ENCODE measurements at places on chromosomes 1 and 21.

GRCh38 chr1:10806966-10807365 is 10.5 kb upstream of the CASZ1 start:
- no peak for DNase-seq

GRCh38 chr1:109984190-109984455 is 442 bp upstream of the AHCYL1 start:
- DNase-seq, result no peak

- DNase-seq, result no peak
Observed at GRCh38 chr1:22387919-22388580, 63.6 kb upstream of the ZBTB40 start.

GRCh38 chr1:31587720-31588423 is 11.6 kb downstream of the TINAGL1 start:
- DNase-seq, result no peak

DNA sequence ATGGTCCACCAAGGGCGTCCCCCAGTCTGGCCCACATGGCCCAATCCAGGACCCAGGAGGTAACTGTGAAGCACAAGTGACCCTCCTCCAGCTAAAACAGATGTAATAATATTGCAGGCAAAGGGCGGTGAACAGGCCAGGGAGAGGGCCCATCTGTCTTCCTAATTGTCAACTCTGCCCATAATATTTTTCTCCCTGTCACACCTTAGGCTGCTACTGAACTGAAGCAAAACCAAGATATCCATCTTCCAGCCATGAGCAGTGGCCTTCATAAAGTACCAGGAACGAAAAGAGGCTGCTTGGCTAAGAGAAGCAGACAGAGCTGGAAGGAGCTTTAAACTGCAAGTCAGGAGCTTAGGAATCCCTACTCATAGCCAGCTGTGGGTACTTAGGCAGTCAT is 3.1 kb downstream of the KANK4 start:
- DNase-seq, result no peak

GRCh38 chr1:97164276-97164639 is 442.7 kb downstream of the PTBP2 start:
- DNase-seq, result no peak

DNA sequence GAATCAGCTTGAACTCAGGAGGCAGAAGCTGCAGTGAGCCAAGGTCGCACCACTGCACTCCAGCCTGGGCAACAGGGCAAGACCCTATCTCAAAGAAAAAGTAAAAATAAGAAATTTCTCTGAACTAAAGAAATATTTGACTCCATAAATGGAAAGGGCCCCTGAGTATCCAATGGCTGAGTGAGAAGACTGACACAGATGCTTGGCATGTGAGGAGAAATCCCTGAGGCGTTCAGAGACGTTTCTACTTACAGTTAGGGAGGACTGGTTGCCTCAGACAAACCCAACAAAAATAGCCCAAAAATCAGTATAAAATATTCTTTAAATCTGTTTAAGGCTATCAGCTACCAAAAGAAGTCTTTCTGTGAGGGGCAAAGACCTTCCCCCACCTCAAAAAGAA is 3.0 kb upstream of the SUMO3 start:
- DNase-seq, result peak; percentile 12

- no peak for DNase-seq
Observed at GRCh38 chr1:174174461-174175329, 15.4 kb downstream of the RABGAP1L start.

GRCh38 chr1:147586414-147586813 is 45.1 kb downstream of the BCL9 start:
- DNase-seq, result no peak

DNA sequence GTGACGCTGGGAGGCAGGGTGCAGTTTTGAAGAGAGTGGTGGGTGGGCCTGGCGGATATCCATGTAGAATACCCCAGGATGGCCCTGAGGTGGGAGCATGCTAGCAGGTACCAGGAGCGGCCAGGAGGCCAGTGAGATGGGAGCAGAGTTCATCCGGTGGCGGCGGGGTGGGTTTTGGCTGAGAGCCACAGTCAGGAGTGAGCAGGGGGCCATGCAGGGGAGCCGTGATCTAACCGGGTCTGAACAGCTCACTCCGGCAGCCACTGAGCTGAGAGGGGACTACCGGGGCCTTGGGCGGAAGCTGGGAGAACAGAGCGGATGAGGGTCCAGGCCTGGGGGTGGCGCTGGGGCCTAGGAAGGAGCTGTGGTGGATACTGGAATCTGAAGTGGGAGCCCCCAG is 47.6 kb upstream of the LRP8 start:
- no peak for DNase-seq

GRCh38 chr21:30102871-30103270 is 63.7 kb downstream of the CLDN17 start:
- no peak for DNase-seq

- DNase-seq, result no peak
Observed at GRCh38 chr1:75720325-75720724, 4.2 kb upstream of the ACADM start.

DNA sequence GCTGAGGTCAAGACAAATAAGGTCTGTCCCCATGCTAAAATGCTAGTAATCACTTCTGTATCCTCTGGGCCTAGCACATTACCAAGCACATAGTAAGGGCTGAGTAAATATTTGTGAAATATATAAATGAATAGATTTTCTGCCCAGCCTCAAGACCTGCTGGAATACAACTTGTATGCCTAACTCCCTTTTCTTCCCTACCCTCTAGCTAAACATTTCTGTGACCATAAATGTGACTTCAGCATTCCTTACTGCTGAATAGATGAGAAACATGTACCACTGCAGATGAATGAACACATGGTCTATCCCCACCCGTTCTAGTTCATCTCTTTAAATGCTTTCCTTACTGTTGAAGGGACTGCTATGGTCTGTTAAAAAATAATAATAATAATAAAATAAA is 209.0 kb upstream of the HOOK1 start:
- no peak for DNase-seq

DNA sequence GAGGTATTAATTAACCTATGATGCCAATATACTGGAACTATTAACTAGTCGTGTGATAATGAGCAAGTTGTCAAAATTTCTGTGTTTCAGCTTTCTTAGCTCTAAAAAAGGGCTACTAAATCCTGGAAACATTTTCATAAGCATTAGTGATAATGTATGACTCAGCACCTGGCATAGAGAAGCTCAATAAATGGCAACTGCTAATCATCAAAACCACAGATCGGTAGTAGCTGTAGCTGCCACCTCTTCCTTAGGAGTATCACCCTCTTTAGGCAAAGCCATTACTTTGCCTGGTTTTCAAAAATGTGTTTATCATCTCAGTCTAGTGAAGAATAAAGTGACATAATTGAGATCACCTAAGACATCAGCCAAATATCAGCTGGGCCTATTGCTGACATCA is 75.5 kb downstream of the TPR start:
- DNase-seq, result no peak

GRCh38 chr1:180925471-180926051 is 12.9 kb downstream of the KIAA1614 start:
- no peak for DNase-seq

Data from AG04449 (cell line).